ENCODE measurements at places on chromosomes 7 and 10. TPM values are rescaled to one million over a fixed set of nuclear protein-coding genes. Genes with fewer than 3 reads are reported as not detected.

DNA sequence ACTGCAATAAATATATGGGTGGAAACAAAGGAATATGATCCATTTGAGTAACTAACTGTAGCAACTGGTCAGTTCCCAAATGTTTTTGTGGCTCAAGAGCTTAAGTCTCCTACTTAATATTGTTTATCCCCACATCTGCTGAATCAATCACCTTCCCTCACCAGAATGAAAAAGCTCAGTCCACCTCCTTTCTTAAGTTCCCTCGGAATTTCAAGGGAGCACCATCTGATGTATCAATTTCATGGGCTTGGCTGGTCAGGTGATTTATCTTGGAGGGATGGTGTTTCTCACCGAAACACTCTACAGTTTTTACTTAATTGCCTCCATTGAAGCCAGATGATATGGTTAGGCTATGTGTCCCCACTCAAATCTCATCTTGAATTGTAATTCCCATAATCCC is 176.6 kb downstream of the SEMA3E start:
- H3K4me3 ChIP-seq, result no peak overlapping the region
- no peak for DNase-seq
- no peaks in the 10 kb centered on the region for H3K36me3 ChIP-seq
- no peaks in the 10 kb centered on the region for H3K4me1 ChIP-seq
- H3K27ac ChIP-seq, result no peak overlapping the region

DNA sequence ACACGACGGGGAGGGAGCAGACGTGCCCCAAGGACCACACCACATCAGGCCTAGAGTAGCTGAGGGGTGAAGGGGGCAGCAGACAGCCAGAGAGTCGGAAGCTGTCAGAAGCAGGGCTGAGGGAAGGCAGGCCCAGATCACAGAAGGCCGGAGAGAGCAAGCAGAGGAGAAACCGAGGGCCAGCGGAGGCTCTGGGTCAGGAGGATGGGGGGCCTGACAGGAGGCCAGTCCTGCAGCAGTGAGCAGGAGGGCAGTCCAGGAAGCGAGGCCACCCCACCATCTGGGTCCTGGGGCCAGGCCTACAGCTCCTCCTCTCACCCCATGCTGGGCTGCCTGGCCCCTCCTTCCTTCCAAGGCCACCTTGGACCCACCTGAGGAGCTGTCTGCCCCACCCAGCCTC is 20.3 kb downstream of the SLIT1 start:
- no peaks in the 10 kb centered on the region for H3K27me3 ChIP-seq
- H3K4me1 ChIP-seq, result no peaks in the 10 kb centered on the region

SRRM3 gene
- 0.67 TPM for total RNA-seq

GRCh38 chr10:30270247-30270646 is 78.8 kb downstream of the MTPAP start:
- no peak overlapping the region for H3K27ac ChIP-seq
- H3K4me3 ChIP-seq, result no peak overlapping the region
- no peak for DNase-seq
- H3K4me1 ChIP-seq, result no peaks in the 10 kb centered on the region

DNA sequence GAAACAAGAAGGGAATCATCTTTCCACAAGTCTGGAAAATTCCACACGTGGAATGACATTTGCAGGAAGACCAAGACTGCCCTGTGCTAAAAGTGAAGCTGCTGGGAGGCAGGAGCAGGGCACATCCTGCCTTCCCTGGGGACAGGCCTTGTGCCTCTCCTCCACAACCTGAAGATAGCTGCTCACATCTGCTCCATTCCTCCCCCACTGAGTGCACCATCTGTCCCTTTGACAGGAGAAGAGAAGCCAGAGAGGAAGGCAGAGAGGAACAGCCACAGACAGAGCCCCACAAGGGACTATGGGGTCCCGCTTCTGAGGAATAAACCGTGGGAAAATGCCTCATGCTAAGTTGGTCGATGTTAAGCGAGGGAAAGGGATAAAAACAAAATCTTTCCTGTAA is 15.9 kb upstream of the FAM171A1 start:
- DNase-seq, result no peak
- no peaks in the 10 kb centered on the region for H3K4me1 ChIP-seq
- H3K36me3 ChIP-seq, result no peaks in the 10 kb centered on the region
- no peak overlapping the region for H3K4me3 ChIP-seq
- no peak overlapping the region for H3K27ac ChIP-seq

- no peaks in the 10 kb centered on the region for H3K36me3 ChIP-seq
- peaks cover 6% of the 10 kb centered on the region for H3K4me1 ChIP-seq
- peak; percentile 29 for DNase-seq
- H3K4me3 ChIP-seq, result peak overlapping the region; percentile 46
Measured at GRCh38 chr7:142855756-142856564, 1.1 kb downstream of the EPHB6 start.

DNA sequence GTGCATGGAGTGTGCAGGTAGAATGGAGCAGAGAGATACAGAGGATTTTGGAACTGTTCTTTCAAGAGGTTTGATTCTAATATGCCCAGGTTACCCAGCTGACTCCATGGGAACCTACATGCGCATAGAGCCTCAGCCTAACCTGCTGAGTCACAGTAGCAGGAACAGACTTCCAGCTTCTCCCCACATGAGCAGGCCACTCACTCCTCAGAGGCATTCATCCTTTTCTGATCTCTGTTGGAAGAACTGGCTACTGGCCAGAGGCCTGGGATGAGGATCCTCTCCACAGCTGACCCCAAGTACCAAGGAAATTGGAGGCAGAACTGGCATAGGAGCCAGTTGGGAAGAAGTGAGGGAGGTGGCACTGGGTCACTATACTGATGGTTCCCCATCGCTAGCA is 17.9 kb upstream of the CCSER2 start:
- H3K36me3 ChIP-seq, result no peaks in the 10 kb centered on the region
- no peaks in the 10 kb centered on the region for H3K4me1 ChIP-seq
- no peak for DNase-seq
- H3K27ac ChIP-seq, result no peak overlapping the region

BMPER gene
- total RNA-seq, result 1.3 TPM
